Omental fat pad (tissue), 4 donors: ENCODE measurements at places on chromosomes 5 and 9. TPM values are rescaled to one million over a fixed set of nuclear protein-coding genes. Genes with fewer than 3 reads are reported as not detected.

TTC23L gene
- total RNA-seq = not detected

GRCh38 chr9:135324329-135324728 lies 155.3 kb upstream of the PPP1R26 start:
- DNase-seq = no peak

DNA sequence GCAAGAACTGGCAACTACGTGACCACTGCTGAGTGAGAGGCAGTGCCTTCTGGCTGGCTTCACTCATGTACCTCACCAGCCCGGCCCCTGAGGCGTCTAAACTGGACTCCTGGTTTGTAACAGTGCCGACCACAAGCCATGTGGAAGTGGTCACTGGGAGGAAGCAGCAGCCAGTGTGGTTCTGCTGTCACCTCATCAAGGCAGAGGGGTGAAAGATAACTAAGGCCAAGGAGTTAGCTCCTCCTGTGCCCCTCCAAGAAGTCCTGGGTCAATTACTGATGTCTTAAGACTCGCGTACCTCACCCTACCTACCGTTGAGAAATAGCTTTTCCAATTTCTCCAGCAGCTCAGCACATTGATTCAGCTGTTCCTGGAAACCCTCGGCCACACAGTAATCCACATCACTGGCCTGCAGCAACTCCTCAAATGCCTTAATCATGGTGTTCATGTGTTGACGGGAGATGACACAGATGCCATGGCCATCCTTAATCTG lies 142.9 kb downstream of the CDK5RAP2 start:
- DNase-seq = no peak

DNA sequence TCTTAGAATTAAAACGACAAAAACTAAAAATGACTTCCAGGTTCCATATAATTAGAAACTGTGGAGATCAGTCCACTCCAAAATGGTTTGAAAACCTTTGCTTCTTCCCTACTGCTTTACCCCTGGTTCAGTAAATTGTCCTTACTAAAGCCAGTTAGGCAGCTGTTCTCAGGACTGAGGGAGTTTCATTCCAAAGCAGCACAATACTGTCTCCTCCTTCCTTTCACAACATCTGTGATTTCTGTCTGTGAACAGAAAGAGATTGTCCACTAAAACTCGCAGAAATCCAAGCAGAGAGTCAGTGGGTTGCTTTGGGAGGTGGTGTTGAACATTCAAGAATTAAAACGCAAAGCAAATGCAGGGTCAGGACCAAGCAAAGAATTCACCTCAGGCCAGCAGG lies 740.8 kb upstream of the ZNF608 start:
- DNase-seq = no peak

GRCh38 chr9:132826131-132826530 lies 52.0 kb downstream of the AK8 start:
- DNase-seq = no peak

- no peak for DNase-seq
Measured at GRCh38 chr9:98410185-98410697, 154.8 kb upstream of the TBC1D2 start.
